ENCODE measurements at places on chromosomes 16 and 17.
A peak's percentile ranks its signal among the peaks of the same experiment; 100 is the strongest.

DNA sequence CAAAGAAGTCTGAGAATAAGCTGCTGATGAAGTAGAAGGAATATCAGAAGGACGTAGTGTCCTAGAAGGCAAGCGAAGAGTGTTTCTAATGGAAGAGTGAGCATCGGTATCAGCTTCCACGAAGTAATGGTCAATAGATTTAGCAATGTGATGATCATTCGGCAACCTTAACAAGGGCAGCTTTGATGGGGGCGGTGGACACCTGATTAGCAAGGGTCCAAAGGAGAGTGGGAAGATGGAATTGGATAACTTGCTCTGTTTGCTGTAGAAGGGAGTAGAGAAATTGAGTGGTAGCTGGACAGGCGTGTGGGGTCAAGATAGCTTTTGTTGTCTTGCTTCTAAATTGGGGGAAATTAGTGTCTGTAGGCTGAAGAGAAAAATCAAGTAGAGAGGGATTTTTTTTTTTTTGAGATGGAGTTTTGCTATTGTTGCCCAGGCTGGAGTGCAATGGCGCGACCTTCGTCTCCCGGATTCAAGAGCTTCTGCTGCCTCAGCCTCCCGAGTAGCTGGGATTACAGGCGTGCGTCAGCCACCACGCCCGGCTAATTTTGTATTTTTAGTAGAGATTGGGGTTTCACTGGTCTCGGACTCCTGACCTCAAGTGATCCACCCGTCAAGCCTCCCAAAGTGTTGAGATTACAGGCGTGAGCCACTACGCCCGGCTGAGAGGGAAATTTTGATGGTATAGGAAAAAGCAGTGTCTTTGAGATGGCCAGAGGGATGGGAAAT is 13.9 kb upstream of the HES7 start:
- no peak for DNase-seq

DNA sequence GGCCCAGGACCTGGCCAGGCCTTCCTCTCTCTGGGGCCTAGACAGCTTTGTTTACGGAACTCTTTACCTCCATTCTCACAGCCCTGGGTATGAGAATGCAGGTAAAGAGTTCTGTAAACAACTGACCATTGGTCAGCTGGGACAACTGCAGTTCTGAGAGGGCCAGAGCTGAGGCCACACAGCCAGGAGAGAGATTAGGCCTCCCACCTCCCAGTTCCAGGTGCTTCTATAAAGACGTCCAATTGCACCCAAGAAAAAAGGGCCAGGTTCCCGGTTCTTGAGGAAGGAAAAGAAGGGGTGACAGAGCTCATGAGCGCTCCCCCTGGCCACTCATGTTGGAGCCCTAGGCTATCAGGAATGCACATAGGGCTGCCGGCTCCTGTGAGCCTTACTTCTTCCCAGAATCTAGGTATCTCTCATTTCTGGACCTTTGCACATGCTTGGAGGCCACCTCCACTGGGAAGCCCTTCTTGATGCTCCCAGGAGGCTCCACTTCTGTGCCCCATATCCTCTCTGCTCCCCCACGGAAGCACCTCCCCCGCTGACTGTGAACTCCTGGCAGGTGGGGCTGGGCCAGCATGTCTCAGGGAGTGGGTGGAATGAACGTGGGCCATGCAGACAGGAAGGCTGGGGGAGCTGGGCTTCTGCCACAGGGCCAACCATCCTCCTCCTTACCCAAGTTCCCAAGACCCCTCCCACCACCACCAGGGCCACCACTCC is 13.1 kb downstream of the CNGB1 start:
- DNase-seq, result no peak

DNA sequence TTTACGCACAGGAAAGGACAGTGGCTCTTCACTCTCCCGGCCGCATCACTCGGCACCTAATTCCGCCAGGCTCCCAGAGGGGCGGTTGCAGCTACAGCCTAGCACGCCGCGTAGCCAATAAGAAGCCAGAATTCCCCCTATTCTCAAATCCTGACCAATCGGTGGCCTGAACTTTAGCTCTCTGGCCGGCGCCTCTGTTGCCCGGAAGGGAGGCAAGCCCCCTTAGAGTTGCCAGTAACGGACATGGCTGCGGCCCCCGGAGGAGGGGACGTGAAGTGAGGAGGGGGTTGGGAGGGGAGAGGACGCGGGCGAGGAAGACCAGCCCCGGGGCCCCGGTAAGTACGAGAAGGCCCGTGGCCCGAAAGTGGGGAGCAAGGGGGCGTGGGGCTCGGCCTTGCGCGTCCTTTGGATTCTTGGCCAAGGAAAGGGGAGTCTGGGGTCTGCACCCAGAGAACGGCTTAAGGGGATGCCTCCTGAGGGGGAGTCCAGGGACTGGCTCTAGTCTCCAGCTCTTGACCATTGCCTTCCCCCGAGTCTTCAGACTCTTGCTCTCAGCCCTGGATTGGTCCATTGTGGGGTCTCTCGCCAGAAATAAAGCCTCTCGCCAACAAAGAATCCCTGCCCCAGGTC is at the start of gene TMEM94:
Gene TMEM94, plus strand, starts transcription at position 219 of the 630 bp plus-strand sequence. CDS start 15,271 bp downstream, outside the sequence.
- DNase-seq, result peak; percentile 62

DNA sequence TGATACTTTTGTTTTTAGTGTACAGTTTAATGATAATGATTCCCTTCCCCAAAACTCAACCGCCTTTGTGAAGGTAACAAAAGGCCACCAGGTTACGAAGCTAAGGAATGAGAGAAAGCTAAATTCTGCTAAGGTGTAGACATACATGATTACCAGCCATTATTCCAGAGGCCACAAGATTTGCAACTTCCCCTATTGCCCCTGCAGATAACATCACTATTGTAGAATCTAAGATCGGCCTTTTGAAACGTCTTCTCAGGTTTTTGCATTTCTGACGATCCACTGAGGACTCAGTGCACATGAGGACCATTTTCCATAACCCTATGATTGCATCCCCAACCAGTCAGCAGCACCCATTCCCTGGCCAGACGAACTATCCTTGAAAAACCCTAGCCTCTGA is 33.9 kb upstream of the SNN start:
- DNase-seq, result no peak

GRCh38 chr17:82273327-82274133 is at the start of gene CSNK1D:
Gene CSNK1D, minus strand, starts transcription at chr17:82273700. Its CDS starts 319 bp downstream, at chr17:82273381.
- peak; percentile 91 for DNase-seq

DNA sequence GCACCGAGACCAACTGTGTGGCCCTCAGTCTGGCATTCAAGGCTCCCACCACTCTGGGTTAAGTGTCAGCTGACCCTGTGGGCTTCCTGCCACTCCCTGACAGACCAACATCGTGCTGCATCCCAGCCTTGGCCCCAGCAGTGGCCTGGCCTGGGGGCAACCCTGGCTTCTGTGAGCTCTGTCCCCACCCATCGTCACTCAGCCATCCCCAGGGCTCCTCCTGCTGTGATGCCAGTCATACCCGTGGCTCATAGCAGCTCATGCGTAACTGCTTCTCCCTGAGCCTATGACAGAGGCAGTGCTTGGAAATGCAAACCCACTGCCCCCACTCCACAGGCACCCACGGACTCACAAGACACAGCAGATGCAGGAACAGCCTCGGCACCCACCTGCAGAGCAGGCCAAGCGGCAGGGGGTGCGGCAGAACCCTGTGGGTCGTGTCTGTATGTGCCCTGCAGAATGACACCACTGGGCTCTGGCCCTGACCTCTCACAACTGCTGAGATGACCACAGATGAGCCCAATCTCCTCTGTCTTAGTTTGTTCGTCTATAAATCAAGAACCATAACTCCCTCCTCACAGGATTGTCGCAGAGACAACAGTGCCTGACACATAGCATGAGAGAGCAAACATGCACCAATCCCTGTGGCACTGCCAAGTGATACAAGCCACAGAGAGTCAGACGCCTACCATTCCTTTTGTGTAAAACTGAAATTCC is 26.6 kb downstream of the PIEZO1 start:
- peak; percentile 80 for DNase-seq

DNA sequence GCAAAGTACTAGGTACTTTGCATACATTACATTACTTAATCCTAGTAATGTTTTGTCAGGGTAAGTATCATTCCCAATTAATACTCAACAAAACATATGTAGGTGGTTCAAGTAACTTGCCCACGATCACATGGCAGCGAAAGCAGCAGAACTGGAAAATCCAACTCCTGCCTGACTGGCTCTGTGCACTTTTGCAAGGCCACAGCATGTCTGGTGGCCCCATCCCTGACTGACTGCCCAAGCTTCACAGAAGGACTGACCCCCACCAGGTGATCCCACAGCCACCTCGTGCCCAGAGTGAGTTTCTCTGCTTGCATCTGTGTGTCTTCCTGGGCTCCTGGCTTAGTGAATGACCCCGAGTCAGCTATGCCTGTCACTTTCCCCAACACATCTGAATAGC is 11.4 kb downstream of the CNP start:
- DNase-seq, result no peak

DNA sequence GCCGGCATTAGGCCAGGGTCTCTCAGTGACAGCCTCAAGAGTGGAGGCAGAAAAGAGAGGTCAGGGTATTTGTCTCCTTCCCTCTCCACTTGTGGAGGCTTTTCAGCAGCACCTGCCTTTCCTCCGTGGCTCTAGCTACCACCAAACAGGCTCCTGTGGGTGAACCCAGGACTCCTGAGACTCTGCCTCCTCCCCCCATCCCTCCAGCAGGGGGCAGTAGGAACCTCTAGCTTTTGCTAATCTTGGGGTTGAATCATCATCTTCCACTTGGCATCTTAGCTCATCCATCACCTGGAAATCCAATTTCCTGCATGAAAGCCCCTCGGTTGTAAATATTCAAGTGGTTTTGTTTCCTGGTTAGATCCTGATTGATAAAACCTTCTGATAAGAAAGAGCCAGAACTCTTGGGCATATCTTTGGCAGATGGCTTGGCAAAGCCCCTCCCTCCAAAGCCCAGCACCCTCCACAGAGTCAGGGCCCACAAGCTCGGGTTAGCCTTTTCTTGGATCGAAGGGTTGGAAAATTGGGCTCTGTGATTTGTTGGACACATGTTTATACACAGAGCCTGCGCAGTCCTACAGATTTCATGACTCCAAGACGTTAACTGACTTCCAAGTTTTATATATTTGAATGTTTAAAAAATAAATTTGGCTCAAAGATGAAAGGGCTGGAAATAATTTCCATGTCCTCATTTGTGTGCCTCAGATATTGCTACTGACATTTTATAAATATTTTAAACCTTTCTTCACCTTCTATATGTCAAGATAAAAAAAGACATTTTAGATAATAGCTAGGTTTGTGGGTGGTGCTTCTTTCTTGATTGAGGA is 322.1 kb downstream of the MAP2K4 start:
- peak; percentile 30 for DNase-seq

DNA sequence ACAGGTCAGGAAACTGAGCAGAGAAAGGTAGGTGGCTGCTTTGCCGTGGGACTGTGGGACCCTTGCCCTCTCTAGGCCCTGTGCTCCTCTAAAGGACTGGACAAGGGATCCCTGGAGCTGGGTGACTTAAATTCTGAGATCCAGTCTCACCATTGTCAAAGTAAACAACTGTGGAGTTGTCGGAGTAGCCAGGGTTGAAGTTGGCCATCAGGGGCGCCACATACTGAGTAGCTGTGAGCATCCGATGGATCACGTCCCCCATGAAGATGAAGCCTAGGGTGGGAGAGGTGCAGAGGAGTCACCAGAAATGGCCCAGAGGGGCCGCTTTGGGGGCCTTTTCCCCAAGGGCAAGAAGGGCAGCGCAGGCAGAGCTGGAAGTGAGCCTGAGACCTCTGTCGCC is 43.5 kb downstream of the PLXDC1 start:
- no peak for DNase-seq

- DNase-seq, result no peak
These were observed 37.8 kb downstream of the ERN1 start for GRCh38 chr17:64092113-64092512.
